ENCODE measurements at places on chromosomes 3 and 15.

GRCh38 chr15:92907896-92908712 is 8.0 kb downstream of the CHD2 start:
- no peak for DNase-seq

DNA sequence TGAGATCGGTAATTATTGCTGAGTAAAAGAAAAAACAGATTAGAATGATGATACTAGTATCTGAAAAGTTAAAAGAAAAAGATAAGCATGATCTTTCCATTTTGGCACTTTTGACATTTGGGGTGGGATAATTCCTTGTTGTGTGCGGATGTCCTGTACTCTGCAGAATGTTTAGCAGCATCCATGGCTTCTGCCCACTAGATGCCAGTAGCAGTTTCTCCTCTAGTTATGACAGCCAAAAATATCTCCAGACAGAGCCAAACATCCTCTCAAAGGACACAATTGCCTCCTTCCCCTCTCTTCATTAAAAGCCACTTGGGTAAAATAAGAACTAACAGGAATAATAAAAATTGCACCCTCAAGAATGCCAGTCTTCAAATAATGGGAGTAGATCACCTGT is 468.8 kb upstream of the GRM7 start:
- no peak for DNase-seq

- no peak for DNase-seq
Observed at GRCh38 chr3:87607234-87607633, 330.9 kb upstream of the POU1F1 start.

GRCh38 chr3:84008623-84009022 is 950.2 kb upstream of the CADM2 start:
- no peak for DNase-seq

- no peak for DNase-seq
Observed at GRCh38 chr3:170593634-170594033, 7.8 kb upstream of the SLC7A14 start.

- peak; percentile 13 for DNase-seq
Observed at GRCh38 chr15:59997070-59997701, 6.9 kb upstream of the FOXB1 start.

GRCh38 chr15:43975770-43976169 is 149.0 kb downstream of the WDR76 start:
- no peak for DNase-seq

DNA sequence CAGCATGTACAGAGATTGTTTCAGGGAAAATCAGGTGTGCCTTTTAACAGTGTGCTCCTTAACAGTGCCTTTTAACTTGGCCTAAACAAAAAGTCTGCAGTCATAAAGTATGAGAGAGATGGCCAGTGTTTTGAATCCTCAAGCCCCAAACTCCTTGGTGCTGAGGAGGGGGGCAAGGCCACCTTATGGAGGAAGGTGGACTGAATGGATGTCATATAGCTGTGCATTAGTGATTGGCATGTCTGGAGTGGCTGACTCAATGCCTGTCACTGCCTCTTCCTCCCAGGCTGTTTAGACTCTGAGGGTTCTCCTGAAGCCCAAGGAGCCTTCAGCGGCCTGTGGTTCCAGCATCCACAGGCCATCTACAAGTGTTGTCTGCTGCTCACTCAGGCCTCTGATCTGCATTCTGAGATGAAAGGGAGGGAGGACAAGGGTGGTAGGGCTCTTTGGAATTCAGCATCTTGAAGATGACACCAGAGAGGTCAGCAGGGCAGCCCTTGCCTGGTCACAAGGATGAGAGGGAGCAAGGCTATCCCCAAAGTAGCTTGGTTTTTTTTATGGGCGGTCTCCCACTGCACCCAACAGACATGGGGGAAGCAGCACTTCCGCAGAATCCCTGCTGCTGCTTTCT is 1.5 kb downstream of the FOXL2NB start:
- no peak for DNase-seq

DNA sequence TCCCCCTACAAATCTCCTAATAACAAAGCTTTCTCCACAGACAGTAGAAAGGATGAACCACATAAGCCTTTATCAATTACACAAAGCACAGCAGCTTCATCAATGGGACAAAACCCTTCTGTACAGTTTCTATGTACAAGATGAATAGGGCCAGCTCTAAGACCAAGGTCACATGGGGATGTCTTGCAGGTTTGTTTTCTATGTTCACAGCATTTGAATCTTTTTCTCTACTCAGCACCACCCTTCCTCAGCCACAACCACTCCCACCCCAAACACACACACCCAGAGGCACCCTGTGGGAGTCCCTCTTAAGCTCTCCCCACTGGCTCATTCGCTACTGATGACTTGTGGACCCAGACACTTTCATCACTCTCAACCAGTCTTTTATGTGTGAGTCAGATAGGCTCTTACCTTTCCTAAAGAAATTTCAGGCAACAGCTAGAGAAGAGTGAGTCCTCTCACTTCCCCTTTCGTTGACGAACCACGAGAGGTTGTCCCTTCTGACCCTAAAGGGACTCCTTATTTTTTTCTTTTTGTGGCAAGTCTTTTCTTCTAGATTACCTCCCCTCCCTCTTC is 57.9 kb downstream of the ARHGAP31 start:
- DNase-seq, result no peak

- DNase-seq, result no peak
Observed at GRCh38 chr15:93865586-93865985, 365.8 kb upstream of the MCTP2 start.

DNA sequence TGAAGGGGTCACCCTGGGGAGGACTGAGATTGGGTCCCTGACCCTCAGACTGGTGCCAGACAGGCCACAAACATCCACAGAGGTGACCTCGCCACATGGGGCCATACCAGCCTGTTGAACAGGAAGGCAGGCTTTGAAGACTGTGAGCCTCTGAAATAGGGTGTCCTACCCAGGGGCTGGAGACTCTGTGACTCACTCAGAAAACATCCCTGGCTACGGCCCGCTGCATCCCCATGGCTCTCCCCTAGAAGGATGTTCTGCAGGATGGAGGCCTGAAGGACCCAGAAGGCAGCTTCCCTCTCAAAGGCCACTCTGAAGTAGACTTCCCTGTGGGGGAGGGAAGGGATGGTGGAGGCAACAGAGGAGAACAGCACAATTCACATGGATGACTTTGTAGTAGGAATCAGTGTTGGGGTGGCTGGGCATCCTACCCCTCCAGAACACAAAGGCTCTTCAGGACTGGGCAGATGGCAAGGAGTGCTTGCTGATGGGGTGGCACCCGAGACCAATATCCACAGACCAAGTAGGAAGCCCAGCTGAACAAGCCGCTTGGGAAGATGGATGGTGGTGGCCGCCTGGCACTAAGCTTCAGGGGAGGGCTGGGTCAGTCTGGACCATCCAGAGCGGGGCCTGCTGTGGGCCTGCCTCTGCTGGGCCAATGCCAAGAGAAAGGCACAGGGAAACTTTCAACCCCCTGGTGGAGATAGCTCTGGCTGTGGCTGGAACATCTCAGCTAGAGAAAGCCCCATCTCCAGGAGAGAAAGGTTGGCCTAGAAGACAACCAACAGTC is 37.6 kb upstream of the DUSP7 start:
- DNase-seq, result no peak

GRCh38 chr3:78140866-78141265 is 1101.0 kb downstream of the ROBO2 start:
- no peak for DNase-seq

- no peak for DNase-seq
Observed at GRCh38 chr15:73264881-73265280, 103.9 kb downstream of the HCN4 start.

GRCh38 chr3:22585911-22586310 is 617.2 kb upstream of the UBE2E2 start:
- no peak for DNase-seq

- no peak for DNase-seq
Observed at GRCh38 chr15:36313021-36313420, 266.4 kb upstream of the CDIN1 start.

- DNase-seq, result no peak
Observed at GRCh38 chr3:131704098-131704497, 201.3 kb upstream of the MRPL3 start.

DNA sequence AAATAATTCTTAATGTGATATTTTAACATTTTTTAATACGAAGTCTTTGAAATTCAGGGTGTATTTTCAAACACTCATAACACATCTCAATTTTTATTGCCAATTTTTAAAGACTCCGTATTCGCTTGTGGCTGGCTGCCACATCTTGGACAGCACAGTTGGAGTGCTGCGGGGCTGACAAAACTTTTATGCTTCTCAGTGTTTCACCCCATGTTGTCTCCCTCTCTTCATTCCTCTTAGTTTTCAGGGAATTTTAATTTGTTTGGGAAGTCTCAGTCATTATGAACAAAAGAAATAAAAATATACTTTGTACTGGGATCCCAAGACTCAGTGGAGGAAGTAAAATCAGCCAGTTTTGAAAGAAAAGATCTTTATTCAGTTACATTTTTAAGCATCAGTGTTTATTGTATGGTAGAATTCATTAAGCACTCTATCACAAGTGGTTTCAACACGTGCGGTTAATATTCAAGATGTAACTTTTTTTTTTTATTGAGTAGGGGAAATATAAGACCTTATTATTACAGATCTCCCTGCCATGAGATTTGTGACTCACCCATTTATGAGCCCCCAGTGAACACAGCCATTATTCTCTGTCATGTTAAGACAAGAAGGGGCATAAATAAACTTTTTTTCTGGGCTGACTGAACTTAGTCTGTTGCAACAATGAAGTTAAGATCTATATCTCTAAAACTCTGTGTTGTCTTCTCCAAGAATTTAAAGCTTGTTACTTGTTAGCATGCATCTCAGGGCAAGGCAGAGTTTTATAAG is 26.8 kb downstream of the KAT2B start:
- DNase-seq, result no peak

- DNase-seq, result no peak
Observed at GRCh38 chr15:60614028-60614427, 135.1 kb upstream of the ICE2 start.

- no peak for DNase-seq
Observed at GRCh38 chr3:194312186-194312742, 38.9 kb downstream of the CPN2 start.

GRCh38 chr3:185988816-185989175 is 51.0 kb upstream of the TRA2B start:
- DNase-seq, result no peak

DNA sequence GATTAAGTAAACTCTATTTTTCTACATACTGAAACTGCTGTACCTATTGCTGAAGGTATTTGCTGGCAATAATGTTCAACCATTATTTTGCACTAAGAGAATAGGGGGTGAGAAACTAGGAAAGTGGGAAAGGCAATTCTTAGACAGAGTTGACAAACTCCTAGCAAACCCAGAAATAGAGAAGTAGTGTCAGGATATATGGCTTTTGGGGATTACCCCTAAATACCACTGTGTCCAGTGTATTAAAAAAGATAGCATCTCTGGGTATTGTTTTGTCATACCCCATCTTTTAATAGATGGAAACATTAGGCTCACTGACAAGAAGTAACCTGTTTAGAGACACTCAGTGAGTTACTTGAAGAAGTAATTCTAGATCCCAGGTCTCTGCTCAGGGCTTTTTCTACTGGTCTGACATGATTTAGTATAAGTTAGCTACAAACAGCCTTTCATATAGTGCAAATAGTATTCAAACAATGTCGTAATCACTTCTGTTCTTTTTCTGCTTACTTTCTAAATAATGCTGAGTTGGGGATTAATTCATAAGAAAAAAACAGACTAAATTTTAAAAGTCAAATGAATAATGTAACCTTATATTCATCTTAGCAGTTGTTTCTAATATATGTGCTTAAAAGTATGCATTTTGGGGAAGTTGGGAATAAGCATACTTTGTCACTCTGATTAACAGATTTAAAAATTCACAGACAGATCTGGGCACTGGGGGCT is 107.2 kb downstream of the IL1RAP start:
- no peak for DNase-seq

- DNase-seq, result no peak
Observed at GRCh38 chr15:48976444-48977088, 12.8 kb upstream of the SHC4 start.

GRCh38 chr3:83946554-83946953 is 1012.2 kb upstream of the CADM2 start:
- DNase-seq, result no peak

- no peak for DNase-seq
Observed at GRCh38 chr3:179768080-179768479, 115.2 kb downstream of the USP13 start.

GRCh38 chr3:177703788-177704187 is 506.5 kb upstream of the TBL1XR1 start:
- no peak for DNase-seq

DNA sequence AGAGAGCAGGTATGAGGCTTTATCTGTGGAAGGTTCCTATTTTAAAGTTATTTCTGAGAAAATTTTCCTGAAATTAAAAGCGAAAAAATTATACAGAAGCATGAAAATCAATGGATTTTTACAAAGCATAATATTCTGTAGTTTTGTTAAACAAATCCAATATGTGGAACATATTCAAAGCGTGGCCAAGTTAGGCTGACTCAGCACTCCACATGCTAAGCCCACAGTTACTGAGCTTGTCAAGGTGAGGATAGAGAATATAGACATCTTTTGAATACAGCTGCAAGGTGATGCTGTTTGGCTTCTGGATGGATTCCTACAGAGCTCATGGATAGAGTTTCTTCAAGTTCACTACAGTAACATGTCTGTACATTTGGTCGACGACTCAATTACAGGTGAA is 302.5 kb downstream of the C3orf38 start:
- DNase-seq, result no peak

GRCh38 chr15:87863152-87863551 is 393.4 kb downstream of the NTRK3 start:
- no peak for DNase-seq

GRCh38 chr3:156814295-156814694 is 11.9 kb upstream of the LEKR1 start:
- DNase-seq, result no peak

DNA sequence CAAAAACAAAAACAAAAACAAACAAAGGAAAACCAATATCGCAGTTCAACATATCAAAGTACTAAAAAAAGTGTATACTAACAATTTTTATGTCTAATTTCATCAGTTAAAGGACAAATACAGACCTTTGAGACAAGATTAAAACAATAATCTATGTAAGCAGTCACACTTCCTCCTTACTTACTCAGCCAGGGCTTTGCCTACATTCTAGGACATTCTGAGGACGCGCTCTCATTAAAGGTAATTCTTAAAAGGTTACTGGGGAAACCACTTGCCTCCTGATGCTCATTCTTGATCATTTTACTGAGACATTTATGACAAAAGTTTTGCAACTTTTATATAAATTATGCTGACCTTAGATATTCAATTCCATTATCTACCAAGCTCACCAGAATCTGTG is 93.4 kb downstream of the CBLB start:
- no peak for DNase-seq

Measured in NCI-H1930 (cell line).